ENCODE measurements at places on chromosomes 7 and 10.

GRCh38 chr10:122050311-122050710 lies 61.3 kb downstream of the TACC2 start:
- DNase-seq = no peak

DNA sequence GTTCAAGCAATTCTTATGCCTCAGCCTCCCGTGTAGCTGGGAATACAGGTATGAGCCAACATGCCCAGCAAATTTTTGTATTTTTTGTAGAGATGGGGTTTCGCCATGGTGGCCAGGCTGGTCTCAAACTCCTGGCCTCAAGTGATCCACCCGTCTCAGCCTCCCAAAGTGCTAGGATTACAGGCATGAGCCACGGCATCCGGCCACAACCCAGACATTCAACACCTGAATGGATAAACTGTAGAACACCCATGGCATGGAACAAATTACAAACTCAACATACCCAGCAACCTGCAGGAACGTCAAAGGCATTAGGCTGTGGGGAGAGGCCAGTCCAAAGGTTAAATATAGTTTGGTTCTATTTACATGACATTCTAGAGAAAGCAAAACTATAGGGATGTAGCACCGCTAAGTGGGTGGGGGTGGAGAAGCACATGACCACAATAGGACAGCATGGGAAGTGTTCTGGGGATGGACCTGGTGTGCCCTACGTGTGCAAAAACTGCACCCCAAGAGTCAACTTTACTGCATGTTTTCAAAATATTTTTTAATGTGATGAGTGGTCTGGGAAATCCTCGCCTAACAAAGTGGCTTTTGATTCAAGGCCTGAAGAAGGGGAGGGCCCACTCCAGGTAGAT lies 6.5 kb upstream of the PGAM2 start:
- DNase-seq = no peak

DNA sequence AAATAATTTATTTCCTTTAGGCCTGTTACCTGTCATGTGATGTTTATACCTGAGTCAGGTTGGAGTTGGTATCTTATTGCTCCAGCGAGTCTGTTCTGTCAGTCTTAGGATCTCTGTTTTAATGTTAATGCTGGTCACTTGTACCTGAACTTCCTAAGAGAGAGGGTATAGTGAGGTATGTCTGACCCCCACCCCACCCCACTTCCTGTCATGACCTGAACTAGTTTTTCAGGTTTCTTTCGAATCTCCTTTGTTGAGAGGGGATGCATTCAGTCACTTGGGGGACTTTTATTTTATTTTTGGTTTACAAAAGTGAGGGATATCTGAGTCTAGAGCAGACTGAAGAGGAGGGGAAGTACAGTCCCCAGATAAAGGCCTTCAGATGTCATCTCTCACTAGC lies 769.0 kb upstream of the COBL start:
- no peak for DNase-seq

- DNase-seq = no peak
Observed at GRCh38 chr10:28734938-28735759, 57.8 kb downstream of the BAMBI start.

DNA sequence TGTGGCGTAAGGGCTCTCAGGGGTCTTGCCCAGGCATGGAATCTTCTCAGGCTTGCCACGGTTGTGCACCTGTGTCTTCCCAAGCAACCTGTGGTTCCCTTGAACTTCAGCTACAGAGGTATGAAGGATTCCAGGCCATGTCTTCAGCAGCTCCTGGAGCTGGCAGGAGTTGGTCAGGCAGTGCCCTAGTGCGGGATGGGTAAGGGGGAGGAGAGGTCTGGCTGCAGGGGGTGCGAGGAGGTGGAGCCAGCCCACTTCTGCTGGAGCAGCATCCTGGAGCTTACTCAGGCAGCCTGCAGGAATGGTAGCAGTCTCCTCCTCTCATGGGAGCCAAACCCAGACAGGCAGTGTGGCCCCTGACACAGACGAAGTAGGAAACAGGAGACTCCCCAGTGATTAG lies 3.8 kb upstream of the TRIL start:
- no peak for DNase-seq

DNA sequence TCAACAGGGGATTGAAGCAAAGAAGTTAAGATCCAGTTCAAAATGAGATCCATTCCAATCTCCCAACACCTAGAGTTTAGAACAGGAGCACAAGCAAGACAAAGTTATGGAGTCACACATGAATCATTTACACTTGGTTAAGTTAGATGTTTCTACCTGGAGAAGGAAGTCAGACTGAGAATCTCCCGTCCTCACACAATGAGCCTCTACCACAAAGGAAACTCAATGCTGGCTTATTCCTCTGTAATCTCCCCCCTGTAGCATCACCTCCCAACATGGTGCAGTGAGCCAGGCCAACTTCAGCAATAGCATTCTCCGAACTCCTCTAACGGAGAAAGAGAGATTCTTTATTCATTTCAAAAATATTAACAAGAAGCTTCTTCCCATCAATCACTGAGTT lies 82.2 kb downstream of the ELMO1 start:
- DNase-seq = no peak

DNA sequence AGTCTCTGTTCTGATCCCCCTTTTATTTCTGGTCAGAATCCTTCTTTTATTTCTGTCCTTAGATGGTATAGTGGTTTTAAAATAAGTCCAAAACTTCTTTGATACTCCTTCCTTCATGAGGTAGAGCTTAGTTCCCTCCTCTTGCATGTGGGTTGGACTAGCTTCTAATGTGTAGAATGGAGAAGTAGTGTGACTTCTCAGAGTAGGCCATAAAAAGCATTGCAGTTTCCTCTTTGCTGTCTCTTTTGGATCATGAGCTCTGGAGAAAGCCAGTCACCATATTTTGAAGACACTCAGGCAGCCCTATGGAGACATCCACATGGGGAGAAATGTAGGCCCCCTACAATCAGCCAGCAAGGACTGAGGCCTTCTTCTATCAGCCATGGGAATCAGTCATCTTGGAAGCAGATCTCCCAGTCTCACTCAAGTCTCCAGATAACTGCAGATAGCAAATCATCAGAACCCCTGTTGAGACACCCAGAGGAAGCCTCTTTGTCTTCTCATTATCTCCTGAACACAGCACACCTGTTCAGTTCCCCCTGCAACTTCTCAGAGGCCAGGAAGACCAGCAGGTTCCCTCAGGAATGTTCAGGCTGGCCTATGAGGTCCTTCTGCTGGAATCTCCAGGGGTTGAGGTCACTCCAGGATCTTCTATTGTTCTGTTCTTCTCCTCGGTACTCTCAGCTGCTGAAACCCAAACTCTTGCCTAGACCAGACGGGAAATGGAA lies 511.9 kb upstream of the ZMIZ1 start:
- DNase-seq = no peak

DNA sequence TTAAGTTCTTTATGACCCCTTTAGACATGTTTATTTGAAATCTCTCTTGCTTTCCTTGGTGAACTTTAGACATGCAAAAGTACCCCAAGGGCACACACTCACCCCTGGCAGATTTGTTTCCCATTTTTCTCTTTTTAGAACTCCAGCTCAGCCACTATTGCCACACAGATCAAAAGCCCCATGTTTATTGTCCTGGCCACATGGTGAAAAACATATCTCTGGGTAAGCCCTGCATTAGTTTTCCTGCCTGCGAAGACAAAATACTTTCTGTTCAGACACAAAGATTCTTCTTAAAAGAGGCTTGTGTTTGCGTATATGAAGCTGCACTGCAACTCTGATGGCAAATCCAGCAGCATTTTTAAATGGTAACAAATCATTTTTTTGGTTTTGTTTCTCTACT lies 200.0 kb downstream of the POLR1F start:
- DNase-seq = no peak

DNA sequence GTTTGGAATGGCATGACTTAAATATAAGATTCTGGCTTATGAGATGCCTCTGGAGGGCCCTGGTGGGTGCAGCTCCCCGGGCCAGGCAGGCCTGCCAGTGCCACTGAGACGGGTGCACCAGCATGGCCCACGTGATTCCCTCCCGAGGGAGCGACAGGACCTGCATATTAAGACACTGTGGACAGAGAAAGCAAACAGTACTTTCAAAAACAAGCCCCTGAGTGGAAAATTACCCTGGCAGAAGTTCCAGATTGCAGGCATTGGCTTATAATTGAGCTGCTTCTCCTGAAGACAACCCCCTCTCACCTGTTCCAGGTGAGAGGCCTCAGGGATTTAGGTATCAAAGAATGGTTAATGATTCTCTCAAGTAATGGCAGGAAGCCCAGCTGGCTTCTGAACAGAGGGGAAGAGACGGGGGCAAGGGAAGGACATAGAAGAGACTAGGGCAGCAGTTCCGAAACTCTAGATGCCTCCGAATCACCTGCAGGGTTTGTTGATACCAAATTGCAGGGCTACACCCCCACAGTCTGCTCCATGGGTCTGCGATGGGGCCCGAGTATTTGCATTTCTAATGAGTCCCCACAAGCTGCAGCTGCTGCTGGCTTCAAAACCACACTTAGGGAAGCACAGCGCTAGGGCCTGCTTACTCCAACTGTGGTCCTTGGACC lies 66.0 kb upstream of the DOCK1 start:
- peak; percentile 98 for DNase-seq

GRCh38 chr10:78210548-78210947 lies 176.9 kb downstream of the RPS24 start:
- no peak for DNase-seq

DNA sequence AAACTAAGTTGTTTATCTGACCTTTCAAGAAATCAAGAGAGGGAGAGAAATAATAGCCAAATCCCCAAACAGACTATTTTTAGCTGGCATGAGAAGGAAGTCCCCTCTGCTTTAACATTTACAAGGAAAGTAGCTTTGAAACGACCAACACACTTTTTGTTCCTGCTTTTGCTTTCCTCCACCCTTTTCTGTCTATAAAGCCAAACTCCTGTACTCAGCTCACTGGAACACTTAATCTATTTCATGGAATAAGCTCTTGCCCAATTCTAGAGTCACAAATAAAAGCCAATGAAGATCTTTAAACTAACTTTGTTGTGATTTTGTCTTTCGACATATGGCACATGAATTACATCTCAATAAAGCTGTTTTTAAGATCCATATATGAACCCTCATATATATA lies 86.8 kb upstream of the CCDC71L start:
- DNase-seq = no peak

DNA sequence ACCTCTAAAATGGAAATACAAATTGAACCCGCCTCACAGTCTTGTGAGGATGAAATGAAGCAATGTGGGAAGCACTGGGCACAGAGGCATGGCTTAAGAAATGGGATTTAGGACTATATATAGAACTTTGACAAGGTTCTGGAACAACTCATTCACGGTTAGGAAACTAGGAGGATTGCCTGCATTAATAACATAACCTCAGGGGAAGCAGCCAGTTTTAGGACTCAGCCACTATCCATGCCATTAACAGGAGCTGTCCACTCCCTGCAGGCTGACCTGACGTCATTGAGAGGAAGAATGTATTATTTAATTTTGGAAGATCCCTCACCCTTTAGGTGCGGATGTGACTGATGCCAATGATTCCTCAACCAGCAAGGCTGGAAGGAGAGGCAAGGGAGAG lies 34.8 kb downstream of the ITGB8 start:
- no peak for DNase-seq

GRCh38 chr7:85815526-85815925 lies 628.7 kb upstream of the SEMA3D start:
- DNase-seq = no peak

DNA sequence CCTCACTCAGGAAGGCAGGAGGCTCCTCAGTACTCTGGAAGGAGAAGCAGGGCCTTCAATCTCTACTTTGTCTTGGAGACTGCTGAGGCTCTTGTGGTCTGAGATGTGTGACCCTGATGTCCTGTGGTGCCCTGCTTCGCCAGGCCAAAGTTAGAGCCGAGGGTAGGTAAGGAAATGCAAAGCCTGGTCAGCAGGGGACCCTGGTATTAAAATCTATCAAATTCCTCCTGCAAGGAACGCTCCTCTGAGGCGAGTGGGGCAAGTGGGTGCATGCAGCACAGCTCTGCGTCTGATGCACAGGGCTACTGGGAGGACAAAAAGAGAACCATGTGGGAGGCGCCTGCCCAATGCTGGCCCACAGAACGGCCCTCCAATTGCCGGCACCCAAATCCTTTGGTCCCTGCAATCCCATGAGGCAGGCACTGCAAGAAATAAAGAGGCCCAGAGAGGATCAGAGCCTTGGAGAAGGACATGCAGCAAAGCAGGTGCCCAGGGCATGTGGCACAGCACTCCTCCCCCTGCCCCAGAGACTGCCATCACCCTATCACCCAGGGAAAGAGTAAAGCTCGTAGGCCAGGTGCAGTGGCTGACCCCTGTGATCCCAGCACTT lies 23.1 kb upstream of the ZMIZ1 start:
- DNase-seq = no peak

DNA sequence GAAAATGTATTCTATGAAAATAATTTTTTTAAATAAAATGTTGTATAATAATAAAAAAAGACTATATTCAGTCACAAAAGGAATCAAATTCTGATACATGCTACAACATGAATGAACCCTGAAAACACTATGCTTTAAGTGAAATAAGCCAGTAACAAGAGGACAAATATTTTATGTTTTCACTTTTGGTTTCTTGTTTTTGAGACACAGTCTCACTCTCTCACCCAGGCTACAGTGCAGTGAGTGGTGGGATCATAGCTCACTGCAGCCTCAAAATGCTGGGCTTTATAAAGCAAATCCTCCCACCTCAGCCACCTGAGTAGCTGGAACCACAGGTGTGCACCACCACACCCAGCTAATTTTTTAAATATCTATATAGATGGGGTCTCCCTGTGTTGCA lies 64.2 kb downstream of the CNOT4 start:
- no peak for DNase-seq

DNA sequence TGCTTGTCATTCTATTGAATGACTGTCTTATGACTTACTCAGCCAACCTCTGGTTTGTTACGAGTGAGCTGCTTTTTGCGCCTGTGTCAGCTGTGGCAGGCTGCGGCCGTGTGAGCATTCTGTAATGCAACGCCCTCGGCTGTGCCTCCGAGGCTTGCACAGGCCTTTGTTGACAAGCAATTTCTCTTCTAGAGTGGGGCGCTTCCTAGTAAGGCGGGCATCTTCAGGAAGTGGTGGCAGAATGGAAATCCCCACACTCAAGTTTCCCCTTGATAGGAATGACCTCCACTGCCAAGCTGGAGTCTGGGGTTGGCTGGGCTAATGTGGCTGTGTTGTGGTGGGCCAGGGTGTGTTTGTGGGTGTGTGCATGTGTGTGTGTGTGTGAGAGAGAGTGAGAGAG lies 20.2 kb upstream of the TMEM178B start:
- DNase-seq = no peak
